T-cell (primary cell): ENCODE measurements at places on chromosomes 13 and 19. TPM values are rescaled to one million over a fixed set of nuclear protein-coding genes. Genes with fewer than 3 reads are reported as not detected.

MTUS2 gene
- 0.05 TPM for total RNA-seq

GRCh38 chr13:29423050-29423449 is 172.4 kb downstream of the SLC7A1 start:
- no peaks in the 10 kb centered on the region for H3K4me1 ChIP-seq
- H3K27me3 ChIP-seq, result peaks cover 5% of the 10 kb centered on the region
- H3K36me3 ChIP-seq, result no peaks in the 10 kb centered on the region
- no peak overlapping the region for H3K27ac ChIP-seq
- DNase-seq, result no peak
- H3K4me3 ChIP-seq, result no peak overlapping the region

SBK3 gene
- total RNA-seq, result not detected

NLRP4 gene
- not detected for total RNA-seq

GRCh38 chr19:52516191-52516590 is 11.3 kb upstream of the ZNF808 start:
- DNase-seq, result no peak
- no peak overlapping the region for H3K4me3 ChIP-seq
- no peaks in the 10 kb centered on the region for H3K36me3 ChIP-seq
- no peaks in the 10 kb centered on the region for H3K4me1 ChIP-seq
- H3K27ac ChIP-seq, result no peak overlapping the region

DNA sequence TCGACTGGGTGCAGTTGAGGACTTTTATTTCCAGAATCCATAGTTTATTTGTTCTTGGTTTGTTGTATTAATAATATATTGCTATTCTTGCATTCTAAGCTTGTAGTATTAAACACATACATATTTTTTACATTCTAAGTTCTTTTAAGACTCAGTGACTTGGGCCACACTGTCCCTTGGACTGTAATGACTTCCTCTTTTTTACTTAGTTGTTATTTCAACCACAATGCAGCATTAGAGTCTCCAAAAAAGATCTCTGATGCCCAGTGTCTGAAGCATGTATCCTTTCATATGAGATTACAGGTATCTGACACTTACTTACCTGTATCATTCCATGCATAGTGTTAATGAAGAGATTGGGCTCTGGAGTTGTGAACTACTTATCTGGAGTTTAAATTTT is 864.9 kb upstream of the PCDH20 start:
- no peak for DNase-seq
- H3K4me1 ChIP-seq, result no peaks in the 10 kb centered on the region
- H3K27ac ChIP-seq, result no peak overlapping the region
